Fibroblast of the aortic adventitia (primary cell): ENCODE measurements at places on chromosomes 5 and 9. TPM values are rescaled to one million over a fixed set of nuclear protein-coding genes. Genes with fewer than 3 reads are reported as not detected.

REEP2 gene
- 1.1 and 6.1 TPM in 2 replicates for total RNA-seq

LCN15 gene
- not detected in 2 replicates for total RNA-seq

TPPP gene
- not detected in 2 replicates for total RNA-seq

HACD4 gene
- total RNA-seq = 0.82 and 4.8 TPM in 2 replicates

DNA sequence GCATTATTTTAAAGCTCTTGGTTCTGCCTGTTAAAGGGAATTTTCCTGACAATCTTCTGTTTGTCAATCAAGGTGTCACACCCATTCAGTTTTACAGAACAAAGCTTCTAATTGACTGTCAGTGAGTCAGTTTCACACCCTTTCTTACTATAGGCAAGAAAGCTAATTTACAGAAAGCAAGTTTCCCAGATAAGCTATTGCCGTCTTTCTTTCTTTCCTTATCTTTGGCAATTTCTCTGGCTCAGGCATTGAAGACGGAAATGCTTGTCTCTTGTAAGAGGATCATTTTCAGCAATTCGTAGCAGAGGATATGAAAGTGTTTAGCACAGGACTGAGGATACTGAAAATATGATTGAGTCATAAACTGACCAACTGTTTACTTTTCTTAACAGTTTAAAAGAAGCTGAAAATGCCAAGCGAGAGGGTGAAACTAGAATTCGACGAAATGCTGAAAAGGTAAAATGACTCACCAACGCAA lies 27.0 kb downstream of the SPINK5 start:
- no peak for DNase-seq

- DNase-seq = peak; percentile 41
Measured at GRCh38 chr9:134442486-134443173, 116.4 kb downstream of the RXRA start.

DNA sequence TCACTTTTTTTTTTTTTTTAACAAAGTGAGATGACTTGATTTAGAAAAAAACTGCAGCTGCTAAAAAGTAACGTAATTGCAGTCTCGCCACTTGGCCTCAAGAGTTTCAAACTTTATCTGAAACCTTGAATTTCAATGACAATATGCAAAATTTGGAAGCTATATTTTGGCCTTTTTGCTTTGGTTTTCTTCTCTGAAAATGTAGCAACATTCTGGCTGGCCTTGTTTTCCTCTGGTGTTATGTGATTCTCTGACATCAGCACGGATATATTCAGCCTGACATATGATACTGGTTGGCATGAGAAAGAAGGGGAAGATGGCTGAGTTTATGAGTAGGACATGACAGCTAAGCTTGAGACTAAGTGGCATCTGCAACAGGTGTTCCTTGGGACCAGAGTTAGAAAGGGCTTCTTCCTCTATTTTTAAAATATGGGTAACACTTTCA lies 136.5 kb downstream of the MEF2C start:
- no peak for DNase-seq

DNA sequence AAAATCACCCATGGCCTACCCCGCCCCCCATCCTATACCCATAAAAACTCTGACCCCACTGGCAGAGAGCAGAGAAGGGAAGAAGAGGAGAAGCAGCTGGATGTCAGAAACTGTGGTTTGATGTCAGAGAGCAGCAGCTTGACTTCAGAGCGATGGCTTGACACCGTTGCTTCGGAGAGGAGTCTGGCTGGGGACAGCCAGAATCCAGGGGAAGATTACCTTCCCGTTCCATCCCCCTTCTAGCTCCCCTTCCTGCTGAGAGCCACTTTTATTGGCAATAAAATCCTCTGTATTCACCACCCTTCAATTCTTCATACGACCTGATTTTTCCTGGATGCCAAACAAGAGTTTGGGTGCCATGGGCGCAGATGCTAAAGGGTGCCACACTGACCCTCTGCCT lies 138.0 kb downstream of the DCP2 start:
- DNase-seq = no peak

DNA sequence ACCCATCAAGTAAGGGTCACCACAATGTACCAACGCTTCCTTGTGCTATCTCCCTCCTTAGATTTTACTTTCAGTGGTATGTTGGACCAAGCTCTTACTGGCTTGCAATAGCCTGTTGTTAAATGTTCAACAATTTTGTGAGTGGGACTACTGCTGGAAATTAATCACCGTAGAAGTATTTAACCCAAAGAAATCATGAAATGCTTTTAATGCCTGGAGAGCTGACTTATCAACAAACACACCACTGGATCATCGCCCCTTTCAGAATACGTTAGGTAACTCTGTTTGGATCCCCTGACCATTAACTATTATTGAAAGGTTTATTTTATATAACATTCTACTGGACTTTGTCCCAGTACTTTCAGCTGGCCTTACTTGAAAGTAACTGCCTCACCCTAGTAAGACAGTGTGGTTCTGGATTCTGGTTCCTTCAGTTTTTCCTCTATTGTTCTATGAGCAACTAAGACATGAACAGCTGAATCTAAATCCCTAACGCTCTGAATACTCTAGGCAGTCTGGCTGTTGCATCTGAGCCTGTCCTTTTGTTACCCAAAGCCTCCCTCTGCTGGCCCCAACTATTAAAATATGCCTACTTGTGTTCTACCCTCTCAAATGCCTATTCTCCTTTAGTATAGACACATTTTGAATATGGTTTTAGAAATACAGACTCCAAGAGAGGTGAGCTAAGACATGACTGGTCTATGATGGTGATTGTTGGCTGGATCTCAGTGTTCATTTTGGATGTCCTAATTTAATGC lies 1203.4 kb upstream of the DMAC1 start:
- DNase-seq = peak; percentile 22

DNA sequence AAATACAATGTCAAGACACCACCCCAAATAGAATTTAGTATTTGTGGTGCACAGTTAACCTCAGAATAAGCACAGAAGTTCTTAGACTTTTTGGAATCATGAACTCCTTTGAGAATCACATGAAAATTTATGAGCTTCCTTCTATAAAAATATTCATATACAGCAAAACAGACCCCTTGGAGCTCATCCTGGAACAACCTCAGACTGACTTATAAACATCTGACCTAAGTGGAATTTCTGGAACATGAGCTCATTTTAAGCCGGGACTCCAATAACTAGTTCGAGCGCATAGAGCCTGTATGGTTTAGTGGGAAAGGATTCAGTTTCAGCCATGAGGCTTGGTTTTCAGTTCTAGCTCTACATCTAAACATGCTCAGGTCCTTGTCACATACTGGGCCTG lies 192.3 kb downstream of the DEPDC1B start:
- DNase-seq = peak; percentile 52

GRCh38 chr9:135647884-135648283 lies 8.5 kb upstream of the GLT6D1 start:
- no peak for DNase-seq

TERT gene
- total RNA-seq = not detected in 2 replicates

PELO gene
- total RNA-seq = 9.2 and 18.9 TPM in 2 replicates

SLC36A3 gene
- total RNA-seq = not detected in 2 replicates

DNA sequence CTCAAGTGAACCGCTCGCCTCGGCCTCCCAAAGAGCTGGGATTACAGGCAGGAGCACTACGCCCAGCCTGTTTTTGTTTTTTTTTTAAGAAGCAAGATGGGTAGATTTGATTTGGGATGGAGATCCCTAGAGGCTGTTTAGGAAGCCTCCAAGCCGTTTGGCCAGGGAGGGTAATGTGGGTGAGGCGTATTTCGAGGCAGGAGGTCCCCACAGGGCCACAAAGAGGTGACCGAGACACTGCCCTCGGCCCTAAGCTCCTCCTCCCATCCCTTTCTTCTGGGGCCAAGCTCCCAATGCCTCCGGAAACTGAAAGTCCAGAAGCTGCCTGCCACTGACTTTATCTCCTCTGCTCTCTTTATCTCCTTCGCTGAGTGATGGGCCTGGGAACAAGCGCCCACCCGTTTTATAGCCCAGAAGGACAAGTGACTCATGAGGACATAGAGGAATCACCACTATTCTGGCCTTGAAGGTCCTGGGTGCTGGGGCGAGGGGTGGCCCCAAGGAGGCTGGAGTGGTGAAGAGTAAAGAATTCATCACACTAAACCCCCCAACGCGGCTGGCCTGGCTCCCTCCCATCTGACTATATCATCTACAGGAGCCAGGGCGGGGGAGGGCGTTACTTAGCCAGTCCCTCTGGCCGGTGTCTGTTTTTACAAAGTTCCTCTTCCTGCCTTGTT lies 2.0 kb upstream of the RALGDS start:
- no peak for DNase-seq

NCBP1 gene
- 43.3 and 59.6 TPM in 2 replicates for total RNA-seq

DNA sequence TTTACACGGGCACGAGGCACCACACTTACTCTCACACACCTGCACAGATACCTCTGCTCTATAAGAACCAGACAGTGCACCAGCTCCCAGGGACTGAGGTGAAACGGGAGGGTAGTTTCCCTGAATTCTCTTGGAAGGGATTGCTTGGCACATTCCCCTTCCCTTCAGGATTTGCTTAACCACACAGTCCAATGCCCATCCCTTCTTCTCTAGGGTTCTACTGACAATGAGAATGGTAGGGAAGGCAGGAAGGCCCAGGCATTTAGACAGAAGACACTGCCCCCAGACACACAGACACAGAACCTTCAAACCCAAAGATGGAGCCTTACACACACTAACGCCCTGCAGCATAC lies 704 bp upstream of the LHX6 start:
- no peak for DNase-seq

GRCh38 chr5:136432705-136433104 lies 67.4 kb upstream of the TRPC7 start:
- DNase-seq = no peak

DNA sequence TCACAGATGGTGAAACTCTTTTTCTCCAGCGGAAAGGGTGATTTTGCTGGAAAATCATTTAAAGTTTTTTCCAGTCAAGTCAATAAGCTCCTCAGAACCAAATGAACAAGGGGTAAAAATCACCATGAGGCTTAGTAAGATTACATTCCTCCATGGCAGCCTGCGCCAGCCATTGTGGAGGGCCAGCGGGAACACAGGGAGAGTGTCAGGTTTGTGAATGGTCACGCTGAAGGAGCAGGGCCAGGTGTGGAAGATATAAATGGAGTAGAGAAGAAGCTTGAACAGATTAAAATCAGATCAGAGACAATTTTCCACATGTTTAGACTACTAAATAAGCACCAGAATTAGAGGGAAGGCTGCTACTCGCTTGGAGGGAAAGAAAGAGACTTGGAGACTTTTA lies 208.8 kb downstream of the NR3C1 start:
- no peak for DNase-seq

OR1Q1 gene
- 0.81 TPM in 1 of 2 replicates, not detected in the other for total RNA-seq

GRCh38 chr5:9707732-9708462 lies 77.7 kb upstream of the TAS2R1 start:
- DNase-seq = no peak

SUSD3 gene
- total RNA-seq = 0.09 TPM in 1 of 2 replicates, not detected in the other

DNA sequence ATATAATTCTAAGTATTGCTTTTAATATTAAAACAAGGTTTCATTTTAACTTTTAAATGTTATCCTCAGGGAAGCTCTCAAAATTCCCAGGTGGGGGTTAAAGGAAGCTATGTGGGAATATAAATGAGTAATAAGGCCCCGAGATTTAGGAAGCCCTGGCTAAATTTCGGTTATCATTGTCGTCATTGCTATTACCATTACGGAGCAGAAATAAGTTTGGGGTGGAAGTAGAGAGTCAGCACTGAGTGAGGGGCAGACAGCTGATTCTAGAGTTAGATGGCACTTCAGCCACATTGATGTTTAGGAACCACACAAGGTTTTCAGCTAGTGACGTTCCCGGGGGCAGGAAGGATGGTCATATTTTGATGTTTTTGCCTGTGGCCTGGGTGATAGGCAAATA lies 74.9 kb downstream of the NREP start:
- DNase-seq = no peak

DNA sequence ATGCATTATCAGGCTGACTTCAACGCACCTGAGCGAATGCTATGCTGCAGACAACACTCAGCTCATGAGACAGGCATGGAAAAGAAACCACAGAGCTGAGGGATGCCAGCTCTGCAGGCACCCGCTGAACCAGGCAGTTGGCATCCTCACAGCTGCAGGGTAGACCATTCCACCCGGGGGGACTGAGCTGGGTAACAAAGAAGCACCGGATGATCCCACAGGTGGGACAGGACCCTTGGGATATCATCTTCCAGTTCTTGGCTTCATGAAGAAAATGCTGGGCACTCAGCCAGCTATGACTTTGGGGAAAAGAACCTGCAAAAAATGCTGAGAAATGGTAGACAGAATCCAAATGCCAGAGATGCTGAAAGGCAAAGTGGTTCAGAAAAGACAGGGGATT lies 9.6 kb downstream of the EPB41L4B start:
- DNase-seq = peak; percentile 33

FGF18 gene
- total RNA-seq = 0.54 TPM in 1 of 2 replicates, not detected in the other

DTWD2 gene
- total RNA-seq = 7.7 and 9.0 TPM in 2 replicates

ADAMTS19 gene
- 0.09 TPM in 1 of 2 replicates, not detected in the other for total RNA-seq

- no peak for DNase-seq
Measured at GRCh38 chr5:89573345-89573744, 690.4 kb upstream of the MEF2C start.

DNA sequence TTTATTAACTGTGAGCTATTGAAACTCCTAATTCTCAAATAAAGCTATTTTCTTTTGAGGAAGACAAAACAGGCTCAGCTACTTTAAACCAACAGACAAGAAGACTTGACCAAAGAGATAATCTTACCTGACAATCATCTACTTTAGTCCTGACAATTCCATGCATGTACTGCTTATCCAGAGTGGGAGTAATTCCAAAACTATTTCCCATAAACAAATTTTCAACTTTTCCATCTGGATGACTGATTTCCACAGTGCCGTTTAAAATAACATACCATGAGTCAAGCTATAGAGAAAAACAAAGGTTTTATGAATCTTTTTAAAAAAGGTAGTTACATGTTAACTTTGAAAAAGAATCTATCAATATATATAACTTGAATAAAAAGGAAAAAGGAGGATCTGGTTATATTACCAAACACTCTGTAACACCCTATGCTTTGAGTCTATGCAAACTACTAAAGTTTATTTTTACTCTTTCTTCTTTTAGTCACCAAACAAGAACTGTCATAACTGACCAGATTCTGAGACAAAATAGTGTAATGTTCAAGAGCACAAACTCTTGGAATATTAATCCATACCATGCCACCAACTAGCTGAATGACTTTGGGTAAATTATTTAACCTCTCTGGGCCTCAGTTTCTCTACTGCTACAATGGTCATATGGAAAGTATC lies 129.7 kb downstream of the RAPGEF6 start:
- DNase-seq = no peak

MATR3 gene
- 274 and 438 TPM in 2 replicates for total RNA-seq

- no peak for DNase-seq
Measured at GRCh38 chr5:3321119-3321760, 274.4 kb upstream of the IRX1 start.

OR1N2 gene
- 1.2 TPM in 1 of 2 replicates, not detected in the other for total RNA-seq

ANKRD18B gene
- 1.9 TPM in 1 of 2 replicates, not detected in the other for total RNA-seq
